Epithelial cell of proximal tubule (primary cell): ENCODE measurements at places on chromosomes 2 and 18. TPM values are rescaled to one million over a fixed set of nuclear protein-coding genes. Genes with fewer than 3 reads are reported as not detected.

GRCh38 chr2:51028829-51029228, 3.1 kb downstream of the NRXN1 start:
- DNase-seq, result no peak

The GKN1 gene
- not detected in 2 replicates for total RNA-seq

- no peak for DNase-seq
Measured at GRCh38 chr2:69566669-69567068, 76.9 kb downstream of the AAK1 start.

DNA sequence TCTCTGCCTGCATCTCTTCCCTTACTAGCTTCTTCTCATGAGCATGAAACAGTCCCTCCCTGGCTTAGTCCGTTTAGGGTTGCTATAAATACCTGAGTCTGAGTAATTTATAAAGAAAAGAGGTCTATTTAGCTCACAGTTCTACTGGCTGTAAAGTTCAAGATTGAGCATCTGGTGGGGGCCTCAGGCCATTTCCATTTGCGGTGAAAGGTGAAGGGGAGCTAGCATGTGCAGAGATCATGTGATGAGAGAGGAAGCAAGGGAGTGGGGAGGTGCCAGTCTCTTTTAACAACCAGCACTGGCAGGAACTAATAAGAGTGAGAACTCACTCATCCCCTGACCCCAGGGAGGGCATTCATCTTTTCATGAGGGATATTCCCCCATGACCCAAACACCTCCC, 26.8 kb downstream of the RHBDD1 start:
- no peak for DNase-seq

- no peak for DNase-seq
Measured at GRCh38 chr2:152415231-152415642, 80.3 kb downstream of the FMNL2 start.

The RGPD4 gene
- not detected in 2 replicates for total RNA-seq

The RAB6C gene
- total RNA-seq, result 0.07 TPM in 1 of 2 replicates, not detected in the other

DNA sequence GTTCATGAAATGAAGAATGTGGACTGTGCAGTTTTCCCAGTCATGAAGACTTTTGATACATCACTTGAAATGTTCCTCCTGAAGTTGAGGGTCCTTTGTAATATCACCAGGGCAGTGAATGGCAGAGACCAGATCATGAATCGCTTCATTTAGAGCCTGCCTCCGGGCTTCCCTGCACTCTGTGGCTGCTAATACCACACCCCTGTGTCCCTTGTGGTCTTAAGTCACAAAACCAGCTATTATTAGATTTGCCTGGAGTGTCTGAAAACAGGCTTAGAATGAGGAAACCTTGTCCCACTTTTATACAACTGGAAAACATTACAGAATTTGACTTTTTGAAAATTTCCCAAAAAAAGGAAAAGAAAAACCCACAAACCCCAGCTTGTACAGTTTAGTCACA, 147.9 kb downstream of the MGAT5 start:
- DNase-seq, result no peak

GRCh38 chr18:11741505-11742145, 52.6 kb downstream of the GNAL start:
- no peak for DNase-seq

DNA sequence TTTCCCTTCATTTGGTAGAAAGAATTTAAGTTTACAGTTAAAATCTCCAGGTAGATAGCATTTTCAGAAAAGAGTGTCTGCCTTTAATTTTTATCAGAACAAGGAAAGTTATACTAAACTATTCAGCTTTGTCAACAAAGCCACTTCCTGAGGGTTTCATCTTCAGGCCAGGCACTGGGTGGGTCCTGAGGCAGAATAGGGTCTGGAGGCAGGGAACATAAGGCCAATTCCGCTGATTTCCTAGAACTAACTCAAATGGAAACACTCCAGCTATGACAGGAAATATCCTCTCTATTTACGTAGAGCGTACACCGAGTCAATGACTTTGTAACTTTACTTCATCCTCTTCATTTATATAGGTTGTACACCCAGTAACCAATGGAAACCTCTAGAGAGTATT, 32.7 kb upstream of the FAM124B start:
- DNase-seq, result no peak

- DNase-seq, result no peak
Measured at GRCh38 chr2:45905632-45905958, 254.1 kb downstream of the PRKCE start.

DNA sequence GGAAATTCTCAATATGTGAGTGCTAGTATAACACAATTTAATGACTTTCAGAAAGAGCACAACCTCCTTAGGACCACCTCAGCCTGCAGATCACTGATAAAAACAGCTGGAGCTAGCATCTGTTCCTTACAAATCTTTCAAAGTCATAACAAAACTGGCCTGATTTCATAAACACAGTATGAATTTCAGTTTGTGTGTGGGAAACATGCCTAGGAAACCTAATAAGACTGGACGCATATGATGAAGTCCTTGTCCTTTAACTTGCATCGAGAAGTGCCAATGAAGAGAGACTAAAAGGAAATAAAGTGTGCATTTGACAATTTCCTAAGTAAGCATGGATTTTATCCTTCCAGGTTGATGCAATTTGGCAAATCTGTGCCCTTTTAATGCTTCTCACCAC, 74.1 kb upstream of the KLHL14 start:
- DNase-seq, result no peak

The ACMSD gene
- total RNA-seq, result 0.23 and 0.29 TPM in 2 replicates

- DNase-seq, result no peak
Measured at GRCh38 chr2:104736026-104736425, 117.9 kb upstream of the POU3F3 start.

DNA sequence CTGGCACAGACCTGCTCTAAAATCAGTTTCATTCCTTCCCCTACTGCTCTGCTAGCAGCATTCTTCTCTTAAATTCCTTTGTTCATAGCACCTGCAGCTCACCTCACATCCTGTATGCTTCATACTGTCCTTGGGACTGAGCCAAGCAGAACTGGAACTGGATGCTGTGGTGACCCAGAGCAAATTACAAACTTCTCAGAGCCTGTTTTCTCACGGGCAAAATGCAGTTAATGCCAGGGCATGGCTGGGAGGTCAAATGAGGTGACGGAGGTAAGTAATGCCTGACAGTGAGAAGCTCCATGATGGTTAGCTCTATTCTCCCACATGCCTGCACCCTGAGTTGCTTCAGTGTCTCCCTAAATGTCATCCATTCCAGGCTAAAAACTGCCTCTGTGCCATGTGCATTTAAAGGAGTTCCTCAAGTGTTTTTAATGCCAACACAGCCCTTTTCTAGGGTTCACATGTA, 29.7 kb downstream of the C2orf42 start:
- no peak for DNase-seq

The DAW1 gene
- total RNA-seq, result 1.6 and 1.7 TPM in 2 replicates

The IAH1 gene
- total RNA-seq, result 83.4 and 92.1 TPM in 2 replicates

The RFX8 gene
- total RNA-seq, result not detected in 2 replicates

DNA sequence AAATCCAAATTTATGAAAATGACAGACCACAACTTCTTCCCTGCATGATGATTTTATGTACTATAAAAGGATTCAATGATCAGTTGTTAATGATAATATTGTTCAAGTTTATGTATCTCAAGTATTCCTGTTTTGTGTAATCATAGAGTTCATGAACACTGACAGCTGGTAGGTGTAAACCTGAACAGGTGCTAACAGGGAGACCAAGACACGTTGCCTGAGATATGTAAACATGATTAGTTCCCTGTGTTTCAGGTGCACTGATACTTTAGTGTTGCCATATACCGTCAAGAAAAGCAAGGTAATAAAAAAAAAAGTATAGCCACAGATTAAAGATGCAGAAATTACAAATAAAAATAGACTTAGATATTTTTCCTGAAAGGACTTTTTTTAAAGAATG, 131.8 kb downstream of the BAZ2B start:
- no peak for DNase-seq

DNA sequence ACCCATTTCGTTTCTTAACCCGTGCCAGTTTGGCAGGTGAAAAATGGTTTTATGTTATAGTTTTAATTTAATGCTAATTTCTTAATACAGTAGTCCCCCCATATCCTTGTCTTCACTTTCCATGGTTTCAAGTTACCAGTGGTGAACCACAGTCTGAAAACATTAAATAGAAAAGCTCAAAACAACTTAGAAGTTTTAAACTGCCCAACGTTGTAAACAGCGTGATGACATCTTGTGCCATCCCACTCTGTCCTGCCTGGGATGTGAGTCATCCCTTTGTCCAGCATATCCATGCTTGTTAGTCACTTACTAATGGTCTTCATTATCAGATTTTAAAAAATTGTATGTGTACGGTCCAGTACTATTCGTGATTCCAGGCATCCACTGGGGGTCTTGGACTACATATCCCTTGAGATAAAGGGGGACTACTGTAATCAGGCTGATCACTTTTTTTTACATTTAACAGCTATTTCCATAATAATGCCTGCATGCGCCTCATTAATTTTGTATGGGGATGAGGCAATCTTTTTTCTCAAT, 31.9 kb downstream of the SLC66A3 start:
- peak; percentile 3 for DNase-seq

The SEMA4F gene
- 10.3 and 13.8 TPM in 2 replicates for total RNA-seq

DNA sequence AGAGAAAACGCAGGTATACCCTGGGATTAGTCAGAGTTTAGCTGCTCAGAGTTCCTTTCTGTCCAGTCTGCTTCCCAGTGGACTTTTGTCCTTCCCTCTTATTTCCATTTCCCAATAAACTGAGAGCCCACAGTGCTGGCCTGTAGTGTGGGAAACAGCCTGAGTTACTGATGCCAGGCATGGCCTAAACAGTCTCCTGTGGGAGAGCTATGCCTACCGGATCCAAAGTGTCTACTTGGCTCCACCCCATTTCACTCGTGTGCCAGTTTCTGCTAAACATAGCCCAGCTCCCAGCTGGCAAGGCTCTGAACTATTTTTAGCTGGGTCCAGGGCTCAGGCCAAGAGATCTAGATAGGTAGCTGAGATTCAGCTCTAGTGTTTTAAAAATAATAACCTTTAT, 15.6 kb upstream of the PPP1CB start:
- peak; percentile 71 for DNase-seq

DNA sequence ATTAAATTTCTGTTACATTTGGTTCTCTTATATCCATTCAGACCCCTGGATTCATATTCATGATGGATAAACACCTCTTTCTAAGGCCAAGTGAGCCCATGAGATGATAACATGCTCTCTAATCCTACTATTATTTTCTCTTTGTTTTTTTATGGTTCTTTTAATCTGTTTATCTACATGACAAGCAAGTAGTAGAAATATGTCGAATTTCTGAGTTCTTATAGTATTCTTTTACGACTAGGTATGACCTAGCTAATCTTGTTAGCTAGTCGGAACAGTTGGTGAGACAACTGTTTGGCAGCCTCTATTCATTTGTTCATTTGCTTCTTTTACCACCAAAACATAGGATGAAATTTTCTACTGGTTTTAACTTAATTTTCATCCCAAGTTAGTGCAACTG, 98.1 kb upstream of the SCG2 start:
- no peak for DNase-seq

DNA sequence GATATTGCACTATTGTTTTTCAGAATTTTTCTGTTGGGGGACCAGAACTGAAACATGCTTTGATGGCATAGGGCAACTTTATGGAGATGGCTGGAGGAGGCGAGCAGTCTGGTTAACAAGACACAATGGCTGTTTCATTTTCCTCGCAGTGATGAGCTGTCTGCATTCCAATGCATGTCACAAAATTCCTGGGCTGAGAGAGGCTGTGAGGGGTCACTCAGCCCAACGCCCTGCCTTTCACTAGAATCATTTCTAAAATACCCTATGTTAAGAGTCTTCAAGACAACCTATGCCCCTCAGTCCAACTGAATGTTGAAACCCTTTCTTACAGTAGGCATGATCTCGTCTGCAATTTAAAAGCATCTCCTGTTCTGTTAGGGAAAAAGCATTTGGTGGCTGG, 1090.0 kb downstream of the BCL11A start:
- DNase-seq, result no peak

DNA sequence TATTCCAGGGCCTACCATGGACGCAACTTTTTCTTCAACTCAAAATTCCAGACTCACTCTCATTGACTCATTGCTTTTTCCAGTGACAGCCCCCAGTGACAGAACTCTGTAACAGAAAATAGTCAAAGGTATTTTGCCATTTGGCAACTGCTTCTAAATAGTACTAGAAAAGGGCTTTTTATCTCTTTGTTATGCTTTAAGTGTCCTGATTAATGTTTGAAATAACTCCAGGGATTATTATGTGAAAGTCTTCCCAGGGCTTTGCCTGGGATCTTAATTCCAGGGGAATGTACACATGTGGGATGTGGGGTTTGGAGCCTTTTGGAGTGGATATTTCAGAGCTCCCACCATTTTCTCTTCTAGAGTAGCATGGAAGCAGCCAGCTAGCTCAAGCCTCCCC, 198.8 kb downstream of the KCNS3 start:
- DNase-seq, result no peak

DNA sequence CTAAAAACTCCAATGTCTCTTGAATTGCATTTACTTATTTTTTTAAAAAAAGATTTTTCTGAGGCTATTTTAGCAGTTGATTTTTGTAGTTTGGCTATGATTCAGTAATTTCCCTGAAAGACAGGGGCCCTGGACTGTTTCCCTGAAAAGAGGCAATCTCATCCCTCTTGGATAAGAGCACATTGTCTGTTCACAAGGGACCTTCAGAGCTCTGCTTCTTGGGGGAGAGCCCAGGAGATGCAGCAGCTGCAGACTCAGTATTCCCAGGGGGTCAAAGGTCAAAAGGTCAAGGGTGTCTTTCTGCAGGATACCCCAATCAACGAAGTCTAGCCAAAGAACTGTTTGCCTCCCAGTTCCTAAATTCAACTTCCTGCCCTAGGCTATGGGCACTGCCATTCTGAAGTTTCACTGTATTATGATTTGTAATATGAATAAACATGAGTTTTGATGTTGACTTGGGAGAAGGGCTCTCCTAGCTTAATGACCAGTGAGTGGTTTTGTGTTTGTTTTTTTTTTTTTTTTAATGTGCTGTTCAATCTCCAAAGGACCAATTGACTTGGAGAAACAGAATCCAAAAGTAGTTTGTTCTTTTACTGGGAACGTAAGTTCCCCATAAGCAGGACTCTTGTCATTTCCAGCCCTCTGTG, 157.0 kb upstream of the SERPINE2 start:
- no peak for DNase-seq

GRCh38 chr18:53941601-53942338, 282.7 kb downstream of the MBD2 start:
- no peak for DNase-seq

DNA sequence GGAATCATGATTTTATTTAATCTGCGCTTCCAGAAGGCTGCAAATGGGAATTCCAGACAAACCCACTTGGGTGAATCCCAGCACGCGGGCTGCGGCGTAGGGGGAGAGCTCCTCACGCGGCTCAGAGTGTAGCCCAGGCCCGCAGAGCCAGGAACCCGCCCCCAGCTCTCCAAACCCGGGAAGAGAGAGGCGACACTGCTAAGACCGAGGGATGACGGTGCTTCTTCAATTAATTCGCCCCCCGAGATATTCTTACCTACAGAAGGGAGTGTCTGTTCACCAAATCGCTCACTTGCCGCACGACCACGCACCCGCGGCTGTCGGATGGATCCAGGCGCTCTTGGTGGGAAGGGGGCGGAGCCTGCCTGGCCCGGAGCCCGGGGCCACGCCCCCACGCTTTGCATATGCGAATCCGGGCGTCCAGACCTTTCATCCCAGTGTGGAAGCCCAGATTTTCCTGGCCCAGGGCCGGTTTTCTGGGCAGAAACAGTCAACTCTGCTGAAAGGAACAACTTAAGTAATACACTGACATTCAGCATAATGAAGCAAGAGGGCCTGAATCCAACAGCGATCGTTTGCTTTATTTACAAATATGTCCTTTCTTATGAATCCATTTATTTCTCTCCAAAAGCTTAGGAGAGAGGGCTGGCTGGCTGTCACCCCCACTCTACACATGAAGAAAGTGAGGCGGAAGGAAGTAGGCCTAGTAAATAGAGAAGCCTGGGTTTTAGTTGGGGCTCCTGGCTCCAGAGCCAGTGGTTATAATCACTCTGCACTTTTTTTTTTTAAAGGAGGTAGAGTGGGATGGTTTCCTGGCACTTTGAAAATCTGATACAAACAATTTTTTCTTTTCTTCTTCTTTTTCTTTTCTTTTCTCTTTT, at the start of gene SLC19A3:
SLC19A3 (minus strand) TSS at position 342 of the 881 bp plus-strand sequence. CDS start 15,710 bp downstream, outside the sequence.
- no peak for DNase-seq
